ENCODE measurements at places on chromosomes 5 and 9. TPM values are rescaled to one million over a fixed set of nuclear protein-coding genes. Genes with fewer than 3 reads are reported as not detected.

GRCh38 chr9:27659001-27659400 lies 85.7 kb upstream of the C9orf72 start:
- H3K4me3 ChIP-seq = no peak overlapping the region
- H3K27ac ChIP-seq = no peak overlapping the region
- no peak for DNase-seq
- H3K36me3 ChIP-seq = no peaks in the 10 kb centered on the region

- no peak overlapping the region for H3K4me3 ChIP-seq
- no peak overlapping the region for H3K27ac ChIP-seq
- no peaks in the 10 kb centered on the region for H3K27me3 ChIP-seq
- no peaks in the 10 kb centered on the region for H3K4me1 ChIP-seq
- peaks cover 61% of the 10 kb centered on the region for H3K36me3 ChIP-seq
These were observed 100.9 kb downstream of the GDNF start for GRCh38 chr5:37738865-37739488.

DNA sequence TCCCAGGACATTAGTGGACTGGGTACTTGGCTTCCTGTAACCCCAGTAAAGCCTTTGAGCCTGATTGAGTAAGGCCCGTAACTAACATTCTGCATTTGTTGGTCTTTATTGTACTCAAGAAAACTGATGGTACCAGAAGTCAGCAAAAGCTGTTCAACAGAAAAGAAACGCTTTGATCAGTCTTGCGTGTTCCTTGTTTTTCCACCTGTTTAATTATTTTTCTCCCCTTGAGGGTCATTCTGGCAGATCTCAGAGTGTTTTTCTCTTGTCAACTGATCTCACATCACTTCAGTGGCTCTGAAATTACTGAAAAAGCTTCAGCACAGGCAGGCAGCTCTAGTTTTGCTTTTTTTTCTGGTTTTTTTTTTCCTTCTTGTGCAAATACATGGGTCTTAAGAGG lies 6.1 kb upstream of the TMEM268 start:
- peaks cover 25% of the 10 kb centered on the region for H3K36me3 ChIP-seq
- H3K4me3 ChIP-seq = peak overlapping the region; percentile 9
- H3K4me1 ChIP-seq = peaks cover 61% of the 10 kb centered on the region
- no peak for DNase-seq

GRCh38 chr5:97918057-97918456 lies 735.0 kb upstream of the RIOK2 start:
- DNase-seq = no peak
- H3K4me3 ChIP-seq = no peak overlapping the region
- no peak overlapping the region for H3K27ac ChIP-seq
- H3K4me1 ChIP-seq = no peaks in the 10 kb centered on the region
- no peaks in the 10 kb centered on the region for H3K27me3 ChIP-seq
- H3K36me3 ChIP-seq = no peaks in the 10 kb centered on the region

DNA sequence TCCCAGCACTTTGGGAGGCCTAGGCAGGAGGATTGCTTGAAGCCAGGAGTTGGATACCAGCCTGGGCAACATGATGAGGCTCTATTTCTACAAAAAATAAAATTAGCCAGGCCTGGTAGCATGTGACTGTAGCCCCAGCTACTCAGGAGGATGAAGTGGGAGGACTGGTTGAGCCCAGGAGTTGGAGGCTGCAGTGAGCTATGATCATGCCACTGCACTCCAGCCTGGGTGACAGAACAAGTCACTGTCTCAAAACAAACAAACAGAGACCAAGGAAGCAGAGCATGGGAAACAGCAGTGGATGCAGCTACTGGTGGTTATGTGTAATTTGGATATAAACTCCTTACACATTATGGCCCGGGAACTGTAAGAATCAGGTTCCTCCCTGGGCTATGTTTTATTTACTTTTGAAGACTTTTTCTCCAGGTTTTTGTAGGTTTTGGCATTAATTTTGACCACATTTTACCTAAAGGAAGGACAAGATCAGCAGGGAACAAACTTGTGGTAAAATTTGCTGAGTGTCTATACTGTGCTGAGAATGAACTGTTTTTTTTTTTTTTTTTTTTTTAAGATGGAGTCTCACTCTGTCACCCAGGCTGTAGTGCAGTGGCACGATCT lies 8.3 kb downstream of the KIF2A start:
- no peak overlapping the region for H3K4me3 ChIP-seq
- no peak overlapping the region for H3K27ac ChIP-seq
- peaks cover 68% of the 10 kb centered on the region for H3K4me1 ChIP-seq
- no peaks in the 10 kb centered on the region for H3K27me3 ChIP-seq
- H3K36me3 ChIP-seq = peaks cover 20% of the 10 kb centered on the region

DNA sequence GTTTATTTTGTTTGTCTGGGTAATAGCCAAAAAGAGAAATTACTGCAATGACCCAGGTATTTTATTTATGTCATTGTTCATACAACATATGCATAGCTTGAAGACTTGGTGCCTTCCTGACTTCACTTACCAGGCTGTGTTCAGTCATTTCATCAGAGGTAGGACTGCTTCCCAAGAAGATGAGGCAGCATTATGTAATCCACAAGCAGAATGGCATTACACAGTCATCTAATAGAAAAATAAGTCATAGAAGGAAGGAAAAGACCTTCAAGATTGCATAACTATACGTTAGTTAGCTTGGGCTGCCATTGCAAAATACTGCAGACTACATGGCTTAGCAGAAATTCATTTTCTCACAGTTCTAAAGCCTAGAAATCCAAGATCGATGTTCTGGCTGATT lies 167.5 kb downstream of the NMUR2 start:
- H3K27ac ChIP-seq = no peak overlapping the region
- no peak overlapping the region for H3K4me3 ChIP-seq
- no peak for DNase-seq
- H3K36me3 ChIP-seq = no peaks in the 10 kb centered on the region

- H3K27me3 ChIP-seq = no peaks in the 10 kb centered on the region
- H3K4me1 ChIP-seq = no peaks in the 10 kb centered on the region
- H3K27ac ChIP-seq = no peak overlapping the region
- H3K4me3 ChIP-seq = no peak overlapping the region
These were observed 24.8 kb downstream of the CDC37L1 start for GRCh38 chr9:4704129-4704528.

GRCh38 chr5:150541895-150542294 lies 34.0 kb downstream of the NDST1 start:
- peaks cover 32% of the 10 kb centered on the region for H3K36me3 ChIP-seq
- H3K4me1 ChIP-seq = no peaks in the 10 kb centered on the region
- DNase-seq = no peak
- H3K27me3 ChIP-seq = no peaks in the 10 kb centered on the region
- no peak overlapping the region for H3K27ac ChIP-seq

GRCh38 chr5:59656351-59657254 lies 236.9 kb downstream of the PDE4D start:
- H3K36me3 ChIP-seq = no peaks in the 10 kb centered on the region
- H3K4me3 ChIP-seq = no peak overlapping the region
- no peak overlapping the region for H3K27ac ChIP-seq
- peaks cover 38% of the 10 kb centered on the region for H3K4me1 ChIP-seq
- DNase-seq = no peak
- no peaks in the 10 kb centered on the region for H3K27me3 ChIP-seq

DNA sequence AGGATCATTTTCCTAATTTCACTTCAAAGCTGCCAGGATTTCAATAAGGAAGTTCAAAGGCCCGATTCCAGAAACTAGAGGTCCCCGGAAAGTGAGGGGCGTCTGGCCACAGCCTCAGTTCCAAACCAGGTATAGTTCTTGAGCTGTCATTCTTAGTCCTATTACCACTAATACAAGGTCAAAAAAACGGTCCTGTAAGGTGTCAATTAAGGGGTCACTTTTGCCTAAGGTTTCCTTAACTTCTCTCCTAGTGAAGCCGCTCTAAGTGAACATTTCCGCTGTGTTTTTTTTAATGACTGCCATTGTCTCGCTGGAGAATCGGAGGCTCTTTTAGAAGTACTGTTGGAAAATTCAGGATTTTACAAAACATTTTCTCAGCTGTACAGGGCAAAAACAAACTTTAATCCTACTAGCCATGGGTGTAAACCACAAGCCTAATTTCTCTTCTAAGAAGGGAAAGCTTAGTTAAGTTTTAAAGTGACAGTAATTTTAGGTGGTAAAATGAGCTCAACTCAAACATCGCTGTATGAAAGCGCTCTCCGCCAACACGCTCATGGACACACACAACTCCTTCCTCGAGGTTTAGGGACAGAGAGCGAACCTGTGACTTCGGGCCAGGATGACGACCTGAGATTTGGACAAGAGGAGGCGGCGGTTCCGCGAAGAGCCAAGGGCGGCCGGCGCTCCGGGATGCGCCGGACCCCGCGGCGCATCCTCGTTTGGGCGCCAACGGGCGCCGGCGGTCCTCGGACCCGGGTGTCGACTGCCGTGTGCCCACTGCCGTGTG lies 76.7 kb upstream of the IFNE start:
- no peaks in the 10 kb centered on the region for H3K36me3 ChIP-seq
- DNase-seq = peak; percentile 12
- H3K4me1 ChIP-seq = peaks cover 13% of the 10 kb centered on the region
- H3K27me3 ChIP-seq = peaks cover 28% of the 10 kb centered on the region
- no peak overlapping the region for H3K27ac ChIP-seq

GRCh38 chr5:123543438-123543837 lies 31.5 kb downstream of the CSNK1G3 start:
- peak overlapping the region; percentile 54 for H3K27ac ChIP-seq
- H3K36me3 ChIP-seq = peaks cover 8% of the 10 kb centered on the region
- H3K4me1 ChIP-seq = peaks cover 69% of the 10 kb centered on the region
- no peak overlapping the region for H3K4me3 ChIP-seq

DNA sequence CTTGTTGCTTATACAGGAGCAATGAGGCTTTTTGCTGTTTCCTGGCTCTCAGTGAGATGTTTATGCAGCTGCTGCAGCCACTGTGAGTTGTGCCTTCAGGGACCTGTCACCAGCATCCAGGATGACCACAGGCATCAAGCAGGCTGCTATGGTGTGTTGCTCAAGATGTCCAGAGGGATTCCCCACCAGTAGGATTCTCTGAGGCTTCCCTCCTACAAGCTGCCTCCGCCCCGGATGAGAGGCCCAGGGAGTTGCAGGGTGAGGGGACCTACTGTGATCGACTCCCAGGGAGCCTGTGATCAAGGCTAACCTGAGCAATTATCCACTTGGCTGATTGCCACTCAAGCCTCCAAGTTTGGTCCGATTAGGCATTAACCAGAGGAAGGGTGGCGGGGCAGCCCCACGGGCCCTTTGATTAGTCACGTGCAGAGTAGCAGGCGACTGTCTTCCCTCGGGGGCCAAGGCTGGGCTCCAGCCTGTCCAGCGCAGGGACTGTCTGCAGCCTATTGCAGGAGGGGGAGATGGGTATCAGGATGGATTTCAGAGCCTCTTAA lies 1.8 kb upstream of the FAT2 start:
- H3K36me3 ChIP-seq = no peaks in the 10 kb centered on the region
- no peaks in the 10 kb centered on the region for H3K4me1 ChIP-seq
- no peaks in the 10 kb centered on the region for H3K27me3 ChIP-seq

DNA sequence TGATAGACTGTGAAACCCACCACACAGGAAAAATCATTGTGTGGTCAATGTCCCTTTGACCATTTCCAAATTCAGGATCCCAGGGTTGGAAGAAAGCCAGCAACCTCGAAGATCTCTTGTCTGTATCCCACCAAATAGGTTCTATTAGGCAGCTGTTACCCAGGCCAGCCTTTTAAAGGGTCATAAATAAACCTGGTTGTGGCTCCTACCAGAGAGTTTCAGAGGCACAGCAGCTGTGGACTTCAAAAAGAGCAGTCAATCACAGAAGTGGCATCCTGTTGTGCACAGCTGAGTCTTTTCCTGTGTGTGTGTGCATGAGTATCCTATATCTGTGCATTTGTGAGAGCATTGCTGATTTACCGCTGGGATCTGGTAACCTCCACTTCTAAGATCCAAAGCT lies 23.7 kb upstream of the OR2S2 start:
- peaks cover 27% of the 10 kb centered on the region for H3K27me3 ChIP-seq
- DNase-seq = no peak
- H3K4me3 ChIP-seq = no peak overlapping the region
- H3K36me3 ChIP-seq = no peaks in the 10 kb centered on the region

- H3K4me1 ChIP-seq = peaks cover 18% of the 10 kb centered on the region
- H3K4me3 ChIP-seq = peak within 1 kb of the TSS; percentile 82
- DNase-seq = peak; percentile 60
- H3K36me3 ChIP-seq = no peaks in the 10 kb centered on the region
These were observed at the start of gene UNC5A for GRCh38 chr5:176810081-176810597. UNC5A (plus strand) TSS chr5:176810559; CDS start chr5:176810751, 192 bp downstream.

GRCh38 chr5:173984218-173984617 lies 4.8 kb upstream of the C5orf47 start:
- H3K4me3 ChIP-seq = no peak overlapping the region
- DNase-seq = no peak
- no peak overlapping the region for H3K27ac ChIP-seq
- H3K36me3 ChIP-seq = no peaks in the 10 kb centered on the region
- no peaks in the 10 kb centered on the region for H3K4me1 ChIP-seq

- no peaks in the 10 kb centered on the region for H3K36me3 ChIP-seq
- H3K4me1 ChIP-seq = no peaks in the 10 kb centered on the region
- H3K27me3 ChIP-seq = no peaks in the 10 kb centered on the region
These were observed 188.0 kb downstream of the HCN1 start for GRCh38 chr5:45508135-45508534.

DNA sequence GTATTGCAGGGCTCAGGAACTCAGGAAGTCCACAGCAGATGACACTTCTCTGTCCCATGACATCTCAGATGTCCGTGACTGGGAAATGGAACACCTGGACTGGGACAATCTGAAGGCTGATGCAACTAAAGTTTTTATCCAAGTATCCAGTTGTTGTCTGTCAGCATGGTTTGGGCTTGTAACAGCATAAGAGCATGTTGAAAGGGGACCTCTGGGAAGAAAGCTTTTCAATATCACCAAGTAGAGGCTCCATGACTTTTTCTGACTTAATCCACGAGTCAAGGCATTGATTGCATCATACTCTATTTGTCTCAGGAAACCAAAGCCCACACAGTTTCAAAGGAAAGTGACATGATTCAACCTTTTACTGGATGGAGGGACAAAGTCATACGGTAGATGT lies 807.7 kb downstream of the MTRR start:
- no peaks in the 10 kb centered on the region for H3K4me1 ChIP-seq
- no peaks in the 10 kb centered on the region for H3K27me3 ChIP-seq
- no peaks in the 10 kb centered on the region for H3K36me3 ChIP-seq
- H3K4me3 ChIP-seq = no peak overlapping the region

GRCh38 chr9:104276709-104277245 lies 182.7 kb downstream of the SMC2 start:
- H3K27ac ChIP-seq = no peak overlapping the region
- H3K4me3 ChIP-seq = no peak overlapping the region
- H3K4me1 ChIP-seq = no peaks in the 10 kb centered on the region
- no peaks in the 10 kb centered on the region for H3K27me3 ChIP-seq

DNA sequence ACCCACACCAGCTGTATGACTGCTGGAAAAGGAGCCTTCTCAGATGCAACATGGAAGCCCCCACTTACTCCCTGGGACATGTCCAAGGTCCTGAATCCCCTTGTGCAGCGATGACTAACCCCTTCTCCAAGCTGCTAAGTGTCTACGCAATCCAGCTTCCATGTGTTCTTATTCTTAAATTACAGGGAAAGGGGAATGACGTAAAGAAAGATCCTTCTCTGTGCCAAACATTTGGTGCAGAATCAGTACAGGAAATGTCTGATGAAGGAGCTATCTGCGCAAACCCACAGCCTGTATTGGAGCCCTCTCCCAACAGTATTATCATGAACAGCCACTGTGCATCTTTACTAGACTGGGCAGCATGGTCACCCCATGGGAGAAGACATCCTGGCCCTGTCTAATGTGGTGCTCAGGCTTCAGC lies 183.2 kb downstream of the FRMD3 start:
- H3K36me3 ChIP-seq = no peaks in the 10 kb centered on the region
- no peak for DNase-seq
- no peak overlapping the region for H3K4me3 ChIP-seq
- no peak overlapping the region for H3K27ac ChIP-seq
- no peaks in the 10 kb centered on the region for H3K4me1 ChIP-seq

The WNK2 gene
- total RNA-seq = 0.24 TPM

The PCDHB9 gene
- 0.27 TPM for total RNA-seq

The SAPCD2 gene
- 0.81 TPM for total RNA-seq

The MTAP gene
- total RNA-seq = 30.4 TPM

The IL13 gene
- 0.27 TPM for total RNA-seq

The FAM151B gene
- 0.47 TPM for total RNA-seq
